Spinal cord (tissue), 10 donors: ENCODE measurements at places on chromosomes 2 and 18. TPM values are rescaled to one million over a fixed set of nuclear protein-coding genes. Genes with fewer than 3 reads are reported as not detected.

Gene CD207
- not detected for polyA plus RNA-seq

Gene WBP1
- polyA plus RNA-seq = 140 TPM

Gene DNAJC5G
- 0.48 TPM for polyA plus RNA-seq

Gene FANCL
- 50.8 TPM for polyA plus RNA-seq

Gene KRTCAP3
- polyA plus RNA-seq = 2.6 TPM

Gene SLC25A52
- polyA plus RNA-seq = 0.81 TPM
